Activated CD8-positive, alpha-beta memory T cell treated with anti-CD3 and anti-CD28 coated beads for 4 hours (primary cell): ENCODE measurements at places on chromosomes 6 and 20.
A peak's percentile ranks its signal among the peaks of the same experiment; 100 is the strongest.

DNA sequence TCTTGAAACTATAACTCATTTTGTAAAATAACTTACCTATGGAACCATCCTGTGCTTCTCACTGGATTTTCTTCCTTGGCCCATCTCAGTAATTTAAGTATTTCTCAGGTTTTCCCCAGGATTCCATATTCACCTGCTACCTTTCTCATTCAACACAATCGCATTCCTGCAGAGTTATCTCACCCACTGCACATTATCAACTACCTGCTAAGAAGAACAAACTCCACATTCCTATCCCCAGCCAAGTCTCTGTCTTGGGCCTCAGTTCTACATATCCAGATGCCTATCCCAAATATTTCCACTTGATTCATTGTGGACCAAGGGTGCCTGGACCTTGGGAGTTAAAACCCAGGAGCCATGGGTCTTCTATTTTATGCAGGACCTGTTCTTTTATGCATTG is 60.2 kb upstream of the KCNQ5 start:
- no peak for DNase-seq

DNA sequence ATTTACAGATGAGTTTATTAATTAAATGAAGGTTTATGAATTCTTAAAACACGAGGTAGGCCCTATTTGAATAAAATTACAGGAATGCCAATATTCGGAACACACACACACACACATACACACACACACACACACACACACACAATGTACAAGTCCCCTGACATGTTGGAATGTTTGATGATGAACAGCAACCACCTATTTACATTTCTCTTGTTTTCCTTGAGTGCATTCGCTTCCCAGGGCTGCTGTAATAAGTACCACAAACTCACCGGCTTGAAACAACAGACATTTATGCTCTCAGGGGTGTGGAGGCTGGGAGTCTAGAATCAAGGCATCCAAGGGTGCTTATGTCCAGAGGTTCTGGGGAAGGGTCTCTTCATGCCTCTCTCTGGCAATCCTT is 90.3 kb downstream of the SLC22A3 start:
- no peak for DNase-seq

- no peak for DNase-seq
Observed at GRCh38 chr20:16313917-16314316, 259.3 kb downstream of the KIF16B start.

DNA sequence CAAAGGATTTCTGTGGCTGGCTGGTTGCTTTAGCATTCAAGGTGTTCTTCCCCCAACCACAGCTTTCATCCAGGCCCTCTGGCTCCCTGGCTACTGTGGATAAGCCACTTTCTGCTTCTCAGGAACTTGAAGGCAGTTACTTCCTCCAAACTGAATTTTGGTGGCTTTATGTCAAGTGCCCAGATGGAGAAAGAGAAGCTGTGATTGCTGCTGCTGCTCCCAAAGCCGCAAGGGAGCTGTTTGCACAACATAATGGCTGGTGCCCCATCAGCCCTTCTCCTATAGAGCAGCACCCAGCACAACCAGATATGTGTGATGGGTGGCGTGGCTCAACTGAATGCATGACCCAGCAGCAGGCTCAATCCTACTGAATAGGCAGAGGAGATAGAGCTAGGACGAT is 465.2 kb downstream of the MAFB start:
- no peak for DNase-seq

DNA sequence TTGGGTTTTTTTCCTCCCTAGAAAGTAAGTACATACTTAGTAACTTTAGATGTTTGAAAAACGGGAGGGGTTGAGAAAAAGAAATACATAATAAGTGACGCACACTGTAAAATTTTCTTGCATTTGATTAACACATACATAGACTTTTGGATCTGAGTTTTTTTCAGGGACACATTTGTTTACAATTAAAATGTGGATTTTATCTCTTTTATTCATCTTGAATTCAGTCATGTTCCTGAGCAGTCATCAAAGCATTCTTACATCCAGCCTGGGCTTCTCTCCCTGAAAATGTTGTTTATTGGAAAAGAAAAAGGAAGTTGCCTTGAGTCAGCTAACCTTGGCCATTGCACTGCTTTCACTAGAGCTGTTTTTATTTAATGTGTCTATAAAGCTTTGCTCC is 8.7 kb upstream of the RPP40 start:
- DNase-seq, result no peak

DNA sequence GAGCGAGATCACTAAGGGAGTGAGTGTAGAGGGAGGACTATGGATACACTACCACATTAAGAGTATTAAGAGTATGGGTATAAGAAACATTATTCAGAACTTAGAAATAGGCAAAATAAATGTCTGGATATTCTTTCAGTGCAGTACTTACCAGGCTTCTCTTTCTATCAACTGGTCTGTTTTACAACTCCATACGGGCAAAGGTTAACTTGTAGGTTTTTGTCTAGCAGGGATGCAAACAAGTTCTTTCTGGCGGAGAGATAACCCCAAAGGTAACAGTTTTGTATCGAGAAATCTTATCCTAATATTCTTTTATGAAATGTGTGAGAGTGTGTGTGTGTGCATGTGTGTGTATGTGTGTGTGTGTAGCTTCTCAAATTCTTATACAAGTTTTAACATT is 186.2 kb downstream of the ARHGAP18 start:
- DNase-seq, result no peak

- no peak for DNase-seq
Observed at GRCh38 chr6:87333033-87333432, 4.0 kb upstream of the GJB7 start.

GRCh38 chr6:20800229-20800628 is 266.0 kb downstream of the CDKAL1 start:
- DNase-seq, result no peak

DNA sequence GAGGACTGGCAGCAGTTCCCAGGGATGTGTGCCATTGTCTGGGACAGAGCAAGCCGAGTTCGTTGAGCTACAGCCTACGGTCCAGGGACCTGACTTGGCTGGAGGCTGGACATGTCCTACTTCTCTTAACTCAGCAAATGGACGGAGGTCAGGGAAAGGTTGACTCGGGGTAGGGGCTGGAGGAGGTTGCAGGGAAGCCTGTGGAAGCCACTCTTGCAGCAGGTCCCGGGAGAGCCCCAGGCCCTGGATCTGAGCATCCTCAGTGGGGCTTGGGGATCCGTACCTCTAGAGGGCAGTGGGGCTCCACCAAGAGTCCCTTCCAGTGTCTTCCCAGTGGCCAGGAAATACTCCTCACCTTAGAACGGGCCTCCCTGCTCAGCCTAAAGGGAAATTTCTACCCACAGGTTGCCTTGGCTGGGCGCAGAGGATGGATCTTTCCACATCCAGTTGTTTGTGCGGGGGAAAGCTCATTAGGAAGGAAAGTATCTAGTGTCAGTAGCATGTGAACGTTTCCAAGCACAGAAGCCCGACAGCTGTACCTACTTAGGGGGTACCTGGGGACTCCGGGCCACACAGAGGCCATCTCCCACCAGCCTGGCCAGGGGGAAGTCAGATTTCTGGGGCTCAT is 170.2 kb downstream of the NFATC2 start:
- peak; percentile 6 for DNase-seq
